Peyer's patch (tissue), 4 donors: ENCODE measurements at places on chromosomes 7 and 10. TPM values are rescaled to one million over a fixed set of nuclear protein-coding genes. Genes with fewer than 3 reads are reported as not detected.

DNA sequence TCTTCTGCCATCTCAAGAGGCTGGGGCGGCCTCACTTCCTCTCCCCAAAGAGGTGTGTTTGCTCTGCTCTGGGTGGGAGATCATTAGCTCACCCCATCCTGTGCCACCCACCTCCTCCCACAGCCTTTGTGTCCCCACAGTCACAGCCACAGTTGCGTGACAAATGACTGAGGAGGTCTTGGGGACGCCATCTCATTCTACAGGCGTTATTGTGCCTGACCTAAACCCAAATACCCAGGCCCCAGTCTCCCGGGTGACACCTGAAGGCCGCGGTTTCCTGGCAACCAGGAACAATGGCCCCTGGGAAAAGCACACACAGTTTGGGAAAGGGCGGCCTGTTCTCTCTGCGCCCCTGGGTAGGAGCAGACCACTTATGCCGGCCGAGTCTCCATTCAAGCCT lies 51.6 kb downstream of the SLIT1 start:
- no peak overlapping the region for H3K4me3 ChIP-seq
- H3K27me3 ChIP-seq = no peaks in the 10 kb centered on the region
- H3K36me3 ChIP-seq = no peaks in the 10 kb centered on the region
- H3K27ac ChIP-seq = no peak overlapping the region
- no peaks in the 10 kb centered on the region for H3K4me1 ChIP-seq

- H3K27me3 ChIP-seq = no peaks in the 10 kb centered on the region
- H3K4me3 ChIP-seq = peak overlapping the region; percentile 90
- peak overlapping the region; percentile 93 for H3K27ac ChIP-seq
- H3K4me1 ChIP-seq = peaks cover 16% of the 10 kb centered on the region
Observed at GRCh38 chr7:4774658-4775249, 669 bp upstream of the AP5Z1 start.

DNA sequence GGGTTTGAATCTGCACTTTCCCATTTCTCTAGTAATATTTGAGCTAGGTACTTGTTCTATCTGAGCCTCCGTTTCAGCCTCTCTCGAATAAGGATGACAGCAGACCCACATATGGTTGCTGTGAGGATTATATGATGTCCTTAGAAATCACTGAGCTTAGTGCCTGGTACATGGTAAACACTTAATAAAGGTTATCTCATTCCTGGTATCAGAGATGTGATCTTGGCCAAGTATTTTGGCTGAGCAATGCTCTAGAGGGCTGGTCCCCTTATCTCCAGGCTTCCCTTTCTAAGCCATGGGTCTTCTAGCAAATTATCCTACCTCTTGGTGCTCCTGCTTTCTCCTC lies 407 bp upstream of the MKRN1 start:
- DNase-seq = no peak
- H3K27ac ChIP-seq = peak overlapping the region; percentile 99
- no peaks in the 10 kb centered on the region for H3K27me3 ChIP-seq
- H3K4me1 ChIP-seq = peaks cover 11% of the 10 kb centered on the region

AEBP1 gene
- 20.1 TPM for total RNA-seq

ZNF467 gene
- total RNA-seq = 3.3 TPM

GRCh38 chr10:25661632-25662031 lies 272.4 kb upstream of the MYO3A start:
- no peaks in the 10 kb centered on the region for H3K4me1 ChIP-seq
- H3K27me3 ChIP-seq = no peaks in the 10 kb centered on the region
- DNase-seq = no peak

ASZ1 gene
- not detected for total RNA-seq

PAPOLB gene
- total RNA-seq = not detected

- no peak for DNase-seq
- no peaks in the 10 kb centered on the region for H3K4me1 ChIP-seq
- H3K27me3 ChIP-seq = no peaks in the 10 kb centered on the region
- no peaks in the 10 kb centered on the region for H3K36me3 ChIP-seq
- H3K27ac ChIP-seq = no peak overlapping the region
Observed at GRCh38 chr10:52314822-52315552, 906 bp downstream of the DKK1 start.

DNA sequence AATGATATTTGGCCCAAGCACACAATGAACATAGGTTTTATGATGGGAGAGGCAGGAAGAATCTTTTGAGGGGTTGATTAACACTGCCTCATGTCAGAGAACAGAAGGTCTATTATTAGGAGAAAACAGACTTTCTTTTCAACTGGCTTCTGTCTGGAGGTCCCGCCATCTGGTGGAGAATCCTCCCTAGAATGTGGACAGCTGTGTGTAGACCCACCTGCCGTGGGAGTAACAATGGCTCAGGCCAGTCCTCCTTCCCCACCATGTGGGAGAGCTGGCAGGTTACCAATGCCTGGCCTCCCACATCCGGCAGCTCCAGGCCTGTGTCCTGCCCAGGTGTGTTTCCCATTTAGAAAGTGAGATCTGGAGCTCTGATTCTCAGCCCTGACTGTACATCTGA lies 70.4 kb upstream of the AOAH start:
- H3K27ac ChIP-seq = peak overlapping the region; percentile 42
- H3K27me3 ChIP-seq = no peaks in the 10 kb centered on the region
- H3K36me3 ChIP-seq = no peaks in the 10 kb centered on the region
- DNase-seq = no peak
- no peaks in the 10 kb centered on the region for H3K4me1 ChIP-seq

GRCh38 chr7:80611353-80611752 lies 27.1 kb upstream of the CD36 start:
- no peak overlapping the region for H3K4me3 ChIP-seq
- no peaks in the 10 kb centered on the region for H3K36me3 ChIP-seq
- DNase-seq = no peak
- H3K27ac ChIP-seq = no peak overlapping the region
- H3K4me1 ChIP-seq = peaks cover 6% of the 10 kb centered on the region
